ENCODE measurements at places on chromosomes 6 and 20.

DNA sequence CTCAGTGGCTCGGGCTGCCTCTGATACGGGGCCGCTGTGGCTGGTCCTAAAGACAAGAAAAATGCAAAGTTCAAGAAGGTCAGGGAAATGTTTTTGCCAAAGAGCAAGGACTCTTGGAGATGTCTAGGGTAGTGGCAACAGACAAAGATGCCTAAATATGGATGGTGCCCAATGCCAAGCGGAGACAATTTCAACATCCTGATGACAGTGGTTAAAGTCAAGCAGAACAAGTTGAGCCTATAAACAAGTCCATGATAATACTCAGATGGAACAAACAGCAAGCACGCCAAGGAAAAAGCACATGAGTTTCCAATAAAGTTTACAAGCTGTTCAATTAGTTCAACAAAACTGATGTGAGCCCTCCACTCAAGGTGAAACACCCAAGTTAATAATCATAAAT, 51.1 kb downstream of the SLC22A1 start:
- no peak for DNase-seq

DNA sequence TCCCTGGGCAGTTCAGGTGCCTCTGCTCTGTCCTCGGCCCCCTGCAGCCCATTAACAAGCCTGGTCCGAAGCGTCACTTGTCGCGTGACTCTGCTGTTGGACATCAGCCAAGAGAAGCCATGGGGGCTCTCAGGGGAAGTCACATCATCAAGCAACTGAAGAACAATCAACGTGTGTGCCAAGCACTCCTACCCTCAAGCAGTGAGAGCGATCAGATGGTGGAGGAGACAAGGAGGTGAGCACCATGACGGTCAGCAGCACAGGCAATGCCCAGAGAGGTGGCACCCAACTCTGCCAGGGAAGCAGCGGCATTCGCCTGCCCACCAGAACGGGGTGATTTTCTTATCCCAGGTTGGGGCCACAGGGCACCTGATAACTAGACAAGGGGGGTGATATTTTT, 132.7 kb downstream of the AGPAT4 start:
- DNase-seq = no peak

DNA sequence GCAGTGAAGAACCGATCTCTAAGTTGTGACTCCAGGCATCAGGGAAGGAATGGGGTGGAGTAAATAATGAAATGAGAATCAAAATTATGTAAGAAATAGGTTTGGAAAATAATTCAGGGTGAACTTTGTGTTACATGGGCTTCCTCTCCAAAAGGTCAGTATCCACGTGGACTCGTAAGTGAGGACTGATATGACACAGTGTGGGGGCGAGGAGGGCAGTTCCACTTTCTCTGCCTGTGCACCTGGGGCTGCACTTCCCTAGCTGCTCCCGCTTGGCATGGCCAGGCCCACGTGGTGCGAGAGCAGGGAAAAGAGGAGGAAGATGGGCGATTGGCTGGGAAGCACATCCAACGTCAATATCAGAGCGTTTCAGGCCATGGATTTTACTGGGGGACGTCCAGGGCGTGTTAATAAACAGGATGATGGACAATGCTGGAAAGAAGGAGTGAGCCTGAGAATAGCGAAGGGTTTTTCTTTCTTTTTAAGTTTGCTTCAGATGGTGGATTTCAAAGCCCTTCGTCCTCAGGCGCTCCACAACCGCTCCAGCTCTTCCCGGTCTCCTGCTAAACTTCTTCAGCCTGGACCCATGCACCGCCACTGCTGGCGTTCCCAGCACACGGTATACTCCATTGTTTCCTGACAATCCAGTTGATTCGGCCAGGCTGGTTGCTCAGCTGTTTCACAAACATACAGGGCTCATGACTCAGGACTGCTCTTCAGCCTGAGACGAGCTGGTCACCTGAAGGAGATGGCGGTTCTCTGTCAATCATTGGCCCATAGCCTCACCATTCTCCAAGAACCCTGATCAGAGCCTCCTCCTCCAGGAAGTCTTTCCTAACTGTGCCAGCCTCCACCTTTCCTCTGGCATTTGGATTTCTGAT, 11.8 kb downstream of the CCR6 start:
- no peak for DNase-seq

- no peak for DNase-seq
Observed at GRCh38 chr6:33213166-33213988, 5.1 kb downstream of the RING1 start.

DNA sequence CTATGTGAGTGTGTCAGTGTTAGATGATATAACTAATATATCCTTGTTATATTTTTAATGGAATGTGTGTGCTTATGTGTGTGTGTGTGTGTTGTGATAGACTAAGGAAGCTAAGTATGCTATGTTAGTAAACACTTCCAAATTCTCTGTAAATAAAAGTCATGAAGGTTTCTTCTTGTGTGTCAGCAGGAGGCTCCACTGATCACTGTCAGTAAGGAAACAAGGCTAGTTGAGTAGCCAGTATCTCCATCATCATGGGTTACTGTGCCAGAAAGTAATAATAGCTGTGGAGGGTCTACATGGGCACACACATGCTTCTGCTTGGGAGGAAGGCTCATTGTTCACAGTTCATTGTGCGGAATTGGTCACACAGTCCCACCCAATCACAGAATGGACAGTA, 302.8 kb upstream of the RNF217 start:
- no peak for DNase-seq

DNA sequence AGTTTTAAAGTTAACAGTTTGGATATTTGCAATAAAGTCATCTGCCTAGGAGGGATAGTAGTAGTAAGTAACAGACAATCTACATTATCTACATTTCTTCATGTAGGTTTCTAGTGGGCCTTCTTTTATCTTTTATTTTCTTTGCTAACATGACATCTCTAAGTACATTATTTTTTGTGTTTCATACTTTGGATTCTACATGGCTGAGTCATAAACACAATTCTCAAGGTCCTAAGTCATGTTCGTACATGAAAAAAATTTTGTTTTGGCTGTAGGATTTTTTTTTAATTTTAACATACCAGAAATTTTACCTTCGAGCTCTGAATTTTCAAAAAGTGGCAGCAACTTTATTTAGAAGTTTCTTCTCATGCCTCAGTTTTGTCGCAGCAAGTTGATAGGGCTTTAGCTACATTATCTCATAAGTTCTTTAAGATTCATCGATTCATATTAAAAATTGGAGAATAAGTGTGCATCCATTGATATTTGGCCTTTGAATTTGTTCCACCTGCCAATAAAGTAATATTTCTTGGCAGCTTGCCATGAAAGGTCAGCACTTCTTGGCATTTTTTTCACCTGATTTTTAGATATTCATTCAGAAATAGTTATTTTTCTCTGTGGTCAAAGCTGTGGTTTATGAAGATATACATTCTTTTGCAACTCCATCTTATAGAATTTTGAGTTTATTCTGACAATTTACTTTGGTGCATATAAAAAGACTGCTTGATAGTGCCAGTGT, 146.2 kb downstream of the GRIK2 start:
- DNase-seq = no peak

DNA sequence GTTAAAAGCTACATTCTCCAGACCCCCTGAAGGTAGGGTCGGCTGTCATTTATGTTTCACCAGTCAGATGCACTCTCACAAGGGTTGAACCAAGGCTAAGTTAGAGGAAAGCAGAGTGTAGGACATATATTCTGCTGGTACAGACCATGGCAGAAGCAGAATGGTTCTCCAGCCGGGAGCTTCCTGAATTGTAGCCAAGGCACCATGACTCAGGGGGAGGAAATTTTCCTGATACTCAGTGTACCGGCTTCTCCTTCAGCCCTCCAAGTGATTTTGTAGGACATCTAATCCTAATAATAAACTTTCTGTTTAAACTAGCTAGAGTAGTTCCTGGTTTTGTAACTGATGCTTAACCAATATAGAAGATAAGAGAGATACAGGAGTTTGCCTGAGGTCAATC, 14.2 kb upstream of the SLPI start:
- no peak for DNase-seq

GRCh38 chr6:157314705-157315321, 8.5 kb downstream of the TMEM242 start:
- DNase-seq = no peak

DNA sequence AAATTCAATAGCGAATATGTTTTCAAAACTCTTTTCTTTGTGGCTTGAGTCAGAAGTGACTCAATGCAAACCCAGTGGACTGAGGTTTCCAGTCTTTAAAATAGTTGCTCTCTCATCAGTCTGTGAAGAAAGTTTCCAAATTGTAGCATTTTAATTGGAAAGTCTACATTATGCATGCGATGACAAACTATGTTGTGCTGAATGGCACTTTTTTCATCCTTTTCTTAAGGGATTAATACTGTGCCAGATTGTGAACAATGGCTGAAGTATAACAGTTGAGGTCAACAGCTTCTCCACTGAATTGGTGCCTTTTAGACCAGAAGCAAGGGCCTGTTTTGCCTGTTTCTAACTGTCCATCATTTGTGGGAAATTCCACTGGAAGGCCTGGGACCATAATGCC, 377.1 kb downstream of the BTBD9 start:
- no peak for DNase-seq

GRCh38 chr20:60261333-60261732, 303.1 kb downstream of the CDH26 start:
- no peak for DNase-seq

DNA sequence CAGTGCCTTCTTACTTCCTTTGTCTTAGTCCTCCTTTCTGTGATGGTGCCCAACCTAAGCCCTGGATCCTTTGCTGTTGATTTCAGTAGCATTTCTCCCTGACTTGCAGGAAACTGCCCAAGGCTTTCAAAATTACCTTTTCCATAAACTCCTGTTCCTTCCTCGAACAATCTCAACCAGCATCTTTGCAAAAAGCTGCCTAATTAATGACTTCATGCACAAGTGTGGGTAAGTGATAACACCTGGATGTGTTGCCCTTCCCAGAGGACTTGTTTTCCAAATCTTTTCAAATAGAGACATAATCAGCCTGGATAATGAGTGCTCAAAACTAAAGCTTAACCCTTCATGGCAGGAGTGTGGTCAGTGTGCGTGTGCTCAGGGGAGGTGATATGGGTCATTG, 118.0 kb downstream of the PCSK2 start:
- DNase-seq = no peak

DNA sequence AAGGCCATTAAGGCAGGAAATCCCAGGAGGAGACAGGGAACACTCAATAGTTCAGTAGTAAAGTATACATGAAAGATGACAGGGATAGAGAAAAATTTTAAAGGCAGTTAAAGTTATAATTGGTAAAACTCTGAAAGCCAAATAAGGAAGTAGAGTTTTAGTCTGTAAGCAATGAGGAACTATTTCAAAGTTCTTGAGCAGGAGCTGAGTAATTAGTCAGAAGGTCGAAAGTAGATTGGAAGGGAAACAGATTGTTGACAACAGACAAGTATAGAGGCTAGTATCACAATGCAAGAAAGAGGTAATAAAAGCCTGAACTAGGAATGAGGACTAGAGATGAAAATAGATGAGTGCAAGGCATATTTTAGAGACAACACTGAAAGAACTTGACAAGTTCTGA, 150.3 kb downstream of the CDK19 start:
- no peak for DNase-seq

GRCh38 chr20:40100261-40100660, 588.8 kb downstream of the MAFB start:
- DNase-seq = no peak

DNA sequence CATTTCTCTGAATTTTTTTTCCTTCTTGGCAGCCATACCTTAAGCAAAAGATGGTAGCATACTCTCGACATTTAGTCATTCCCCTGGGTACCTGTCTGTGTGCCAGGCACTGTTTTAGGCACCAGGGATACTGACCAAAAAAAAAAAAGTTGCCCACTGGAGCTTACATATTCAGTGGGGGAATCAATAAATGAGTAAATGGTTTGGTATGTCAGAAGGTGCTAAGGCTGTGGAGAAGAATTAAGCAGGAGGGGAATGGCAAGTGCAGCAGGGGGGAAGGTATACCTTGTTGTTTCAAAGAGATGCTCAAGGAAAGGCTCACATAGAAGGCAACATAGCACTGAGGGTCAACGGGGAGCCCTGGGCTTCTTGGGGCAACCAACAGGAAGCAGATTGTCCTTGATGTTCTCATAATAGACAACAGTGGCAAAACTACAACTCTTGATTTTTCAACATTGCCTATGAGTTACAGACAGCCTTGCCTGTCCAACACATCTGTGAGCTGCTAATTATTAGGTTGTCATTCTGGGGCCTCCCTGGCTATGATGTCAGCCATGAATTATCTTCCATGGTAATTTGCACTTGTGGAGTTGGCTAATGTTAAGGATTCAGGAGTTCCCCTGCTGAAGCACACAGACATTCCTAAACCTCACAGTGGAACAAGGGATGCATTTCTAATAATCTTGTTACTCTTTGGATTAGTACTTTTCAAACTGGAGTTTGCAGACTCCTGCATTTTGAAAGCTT, 19.6 kb downstream of the NT5E start:
- no peak for DNase-seq

DNA sequence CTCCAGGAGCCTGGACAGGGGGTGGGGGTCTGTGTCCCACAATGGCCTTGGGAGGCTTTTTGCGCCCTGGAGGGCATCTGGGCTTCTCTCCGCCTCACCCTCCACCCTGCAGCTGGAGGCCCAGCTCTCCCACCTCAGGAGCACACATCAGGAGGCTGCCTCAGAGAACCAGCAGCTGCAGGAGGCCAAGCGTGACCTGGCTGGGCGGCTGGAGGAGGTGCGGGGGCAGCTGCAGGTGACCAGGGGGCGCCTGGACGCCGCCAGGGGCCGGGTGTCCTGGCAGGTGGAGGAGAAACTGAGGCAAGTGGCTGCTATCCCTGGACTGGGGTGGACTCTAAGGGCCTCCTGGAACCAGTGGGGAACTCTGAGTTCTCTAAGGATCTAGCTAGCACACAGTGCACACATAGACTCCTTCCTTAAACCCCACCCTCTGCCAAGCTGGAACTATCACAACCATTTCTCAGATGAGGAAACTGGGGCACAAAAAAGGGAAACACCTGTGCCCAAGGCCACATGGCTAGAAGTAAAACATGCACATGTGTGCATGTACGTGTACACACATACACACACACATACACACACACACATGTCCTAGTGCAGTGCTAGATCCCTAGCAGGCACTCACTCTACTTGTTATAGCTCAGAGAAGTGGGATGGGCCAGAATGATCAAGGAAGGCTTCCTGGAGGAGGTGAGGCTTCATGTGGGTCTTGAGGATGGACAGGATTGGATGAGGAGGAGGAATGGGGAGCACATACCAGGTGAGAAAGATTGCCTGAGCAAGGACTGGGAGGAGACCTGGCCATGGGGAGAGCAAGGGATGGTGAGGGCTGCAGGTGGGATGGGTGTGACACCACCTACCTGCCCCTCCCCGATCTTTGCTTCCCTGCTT, 22.9 kb downstream of the RAB44 start:
- DNase-seq = no peak

GRCh38 chr6:146876271-146877151, 277.7 kb downstream of the ADGB start:
- no peak for DNase-seq

- DNase-seq = no peak
Observed at GRCh38 chr6:107653183-107653580, 163.3 kb downstream of the SOBP start.

- no peak for DNase-seq
Observed at GRCh38 chr20:37533154-37533715, 5.6 kb upstream of the BLCAP start.
